CD4-positive, alpha-beta T cell (primary cell): ENCODE measurements at places on chromosomes 13 and 19.
A peak's percentile ranks its signal among the peaks of the same experiment; 100 is the strongest.

DNA sequence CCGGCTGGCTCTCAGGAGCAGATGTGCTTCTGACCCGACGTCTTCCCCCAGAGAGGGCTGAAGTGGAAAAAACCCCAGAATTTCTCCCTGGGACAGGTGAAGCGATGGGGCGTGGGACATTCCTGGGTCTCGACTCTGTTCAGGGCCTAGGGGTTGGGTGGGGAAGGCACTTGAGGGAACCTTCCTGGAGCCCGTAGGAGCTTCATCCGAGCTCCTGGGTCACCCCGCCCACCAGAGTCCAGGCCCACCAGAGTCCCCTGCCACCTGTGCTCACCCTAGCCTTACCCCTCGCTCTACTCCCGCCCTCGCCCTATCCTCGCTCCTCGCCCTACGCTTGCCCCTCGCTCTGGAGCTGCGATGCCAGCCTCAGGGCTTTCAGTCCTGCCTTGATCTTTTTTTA lies 23.2 kb downstream of the EPN1 start:
- DNase-seq = no peak

DNA sequence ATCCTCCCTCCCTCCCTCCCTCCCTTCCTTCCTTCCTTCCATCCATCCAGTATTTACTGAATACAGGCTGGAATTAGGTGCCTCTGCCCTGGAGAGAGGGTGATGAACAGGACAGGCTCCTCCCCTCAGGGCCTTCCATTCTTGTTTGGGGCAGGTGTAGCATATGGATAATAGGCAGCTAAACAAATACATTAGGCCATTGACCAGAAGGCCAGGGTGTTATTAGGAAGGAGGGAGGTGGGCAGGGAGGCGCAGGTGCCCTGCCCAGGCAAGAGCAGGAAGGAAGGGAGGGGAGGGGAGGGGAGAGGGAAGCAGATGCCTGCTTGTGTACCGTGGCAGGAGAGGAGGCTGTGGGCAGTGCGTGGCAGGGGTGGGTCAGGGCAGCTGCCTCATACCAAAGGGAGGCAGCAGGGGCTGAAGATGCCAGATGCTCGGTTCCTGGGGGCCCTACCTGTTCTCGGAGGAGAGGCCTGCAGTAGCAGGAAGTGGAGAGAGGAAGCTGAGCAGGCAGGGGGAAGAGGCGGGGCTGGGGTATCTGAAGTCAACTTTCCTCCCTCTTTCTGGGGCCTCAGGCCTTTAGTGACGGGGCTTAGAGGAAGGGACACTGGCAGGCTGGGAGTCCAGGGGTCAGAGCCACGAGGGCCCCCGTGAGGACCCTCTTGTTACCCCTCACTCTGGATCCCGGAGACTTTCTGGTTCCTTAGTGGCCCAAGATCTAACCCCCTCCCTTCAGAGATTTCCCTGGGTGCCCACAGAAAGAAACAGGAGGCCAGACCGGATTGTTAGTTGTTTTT lies at the start of gene RINL:
Gene RINL (minus strand): TSS at position 495 of the 794 bp plus-strand sequence. CDS start 1,533 bp downstream, outside the sequence.
- peak; percentile 77 for DNase-seq

- no peak for DNase-seq
Measured at GRCh38 chr19:6577476-6578125, 13.3 kb downstream of the CD70 start.

DNA sequence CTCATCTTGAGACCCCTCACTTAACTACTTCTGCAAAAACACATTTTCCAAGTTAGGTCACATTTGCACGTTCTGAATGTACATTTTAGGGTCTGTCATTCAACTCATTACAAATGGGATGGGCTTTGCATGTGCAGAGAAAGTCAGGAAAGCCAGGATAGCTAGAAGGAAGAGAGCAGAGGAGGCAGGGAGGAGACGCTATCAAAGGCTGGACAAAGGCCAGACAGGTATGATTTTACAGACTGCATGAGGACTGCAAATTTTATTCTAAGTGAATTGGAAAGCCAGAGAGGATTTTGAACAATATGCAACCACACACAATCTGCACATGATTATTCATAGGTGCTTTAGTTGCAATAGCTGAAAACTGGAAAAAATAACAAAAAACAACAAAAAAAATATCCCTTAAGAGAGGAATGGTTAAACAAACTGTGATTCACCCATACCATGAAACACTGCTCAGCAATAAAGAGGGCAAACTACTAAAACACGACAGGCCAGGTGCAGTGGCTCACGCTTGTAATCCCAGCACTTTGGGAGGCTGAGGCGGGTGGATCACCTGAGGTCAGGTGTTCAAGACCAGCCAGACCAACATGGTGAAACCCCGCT lies 21.1 kb downstream of the SYDE1 start:
- no peak for DNase-seq

DNA sequence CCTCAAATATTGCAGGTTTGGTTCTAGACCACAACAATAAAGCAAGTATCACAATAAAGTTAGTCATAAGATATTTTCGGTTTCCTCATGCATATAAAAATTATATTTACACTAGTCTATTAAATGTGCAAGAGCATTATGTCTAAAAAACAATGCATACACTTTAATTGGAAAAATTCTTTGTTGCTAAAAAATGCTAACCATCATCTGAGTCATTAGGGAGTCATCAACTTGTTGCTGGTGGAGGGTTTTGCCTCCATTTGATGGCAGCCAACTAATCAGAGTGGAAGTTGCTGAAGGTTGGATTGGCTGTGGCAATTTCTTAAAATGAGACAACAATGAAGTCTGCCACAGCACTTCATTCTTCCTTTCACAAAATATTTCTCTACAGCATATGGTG lies 422.3 kb upstream of the GPC6 start:
- no peak for DNase-seq

DNA sequence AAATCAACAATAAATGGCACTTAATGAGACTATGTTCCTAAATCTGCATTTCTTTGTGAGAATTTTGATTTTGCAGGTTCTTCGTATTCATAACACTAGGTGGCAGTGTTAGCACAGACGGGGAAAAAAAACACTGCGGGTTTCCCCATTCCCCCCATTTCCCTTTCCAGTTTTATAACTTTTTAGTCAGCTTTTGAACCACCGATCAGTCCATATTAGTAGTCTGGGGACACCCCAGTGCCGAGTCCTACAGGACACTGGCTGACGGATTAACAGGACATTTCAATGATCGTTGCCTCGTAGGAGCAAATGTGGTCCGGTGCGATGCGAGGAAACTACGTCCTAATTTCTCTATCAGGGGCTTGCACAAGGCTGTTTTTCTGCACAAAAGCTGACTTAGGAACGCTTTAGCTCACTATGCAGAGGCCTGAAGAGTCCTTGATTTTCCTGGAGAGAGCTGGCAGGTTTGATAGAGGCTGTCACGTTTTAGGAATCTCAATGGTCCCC lies 234.3 kb downstream of the LMO7 start:
- DNase-seq = peak; percentile 3

- DNase-seq = no peak
Measured at GRCh38 chr13:56953965-56954364, 186.8 kb upstream of the PRR20A start.

DNA sequence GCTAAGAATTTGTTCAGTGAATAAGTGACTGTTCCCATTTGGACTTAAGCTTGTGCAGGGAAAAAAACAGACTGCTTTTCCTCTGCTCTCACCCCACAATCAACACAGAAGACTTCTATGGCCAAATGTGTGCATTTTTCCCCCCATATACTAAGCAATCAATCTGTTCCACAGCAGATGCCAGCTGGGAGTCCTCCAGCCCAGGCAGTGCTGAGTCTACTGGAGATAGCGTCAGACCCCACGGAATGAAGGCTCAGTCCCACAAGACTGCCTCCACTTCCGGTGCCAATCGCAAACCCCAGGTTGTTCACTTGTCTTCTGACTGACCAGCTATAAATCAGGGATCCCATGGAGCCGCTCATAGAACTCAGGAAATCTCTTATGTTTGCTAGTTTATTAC lies 69.5 kb upstream of the ANKRD10 start:
- DNase-seq = no peak

GRCh38 chr19:51651216-51651846 lies 4.7 kb upstream of the SIGLEC14 start:
- DNase-seq = no peak
